ENCODE measurements at places on chromosomes 11 and 22. TPM values are rescaled to one million over a fixed set of nuclear protein-coding genes. Genes with fewer than 3 reads are reported as not detected.

OR56A1 gene
- not detected for total RNA-seq

UPK3A gene
- not detected for total RNA-seq

SLC22A6 gene
- not detected for total RNA-seq

F2 gene
- total RNA-seq: not detected

CHRM1 gene
- not detected for total RNA-seq

HOATZ gene
- total RNA-seq: not detected

LRRC10B gene
- 0.74 TPM for total RNA-seq

PHETA2 gene
- 14.2 TPM for total RNA-seq

DNA sequence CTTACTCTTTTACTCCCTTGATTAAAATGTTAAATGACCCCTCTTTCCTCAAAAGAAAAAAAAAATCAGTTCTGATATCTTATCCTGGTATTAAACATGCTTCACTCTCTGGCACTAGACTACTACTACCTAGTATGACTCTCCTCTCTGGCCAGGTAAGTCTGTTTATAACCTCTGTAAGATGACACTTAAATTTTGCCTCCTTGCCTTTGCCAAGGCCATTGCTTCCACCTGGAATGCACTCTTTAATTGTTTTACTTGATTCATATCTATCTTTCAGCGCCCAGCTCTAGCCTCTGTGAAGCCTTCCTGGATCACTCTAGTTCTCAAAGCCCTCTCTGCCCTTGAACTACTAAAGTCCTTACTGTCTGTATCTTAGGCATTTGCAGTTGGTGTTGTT, 170.4 kb downstream of the ETS1 start:
- no peak for DNase-seq

GRCh38 chr11:30342736-30343166, 19.8 kb downstream of the ARL14EP start:
- DNase-seq: no peak

DNA sequence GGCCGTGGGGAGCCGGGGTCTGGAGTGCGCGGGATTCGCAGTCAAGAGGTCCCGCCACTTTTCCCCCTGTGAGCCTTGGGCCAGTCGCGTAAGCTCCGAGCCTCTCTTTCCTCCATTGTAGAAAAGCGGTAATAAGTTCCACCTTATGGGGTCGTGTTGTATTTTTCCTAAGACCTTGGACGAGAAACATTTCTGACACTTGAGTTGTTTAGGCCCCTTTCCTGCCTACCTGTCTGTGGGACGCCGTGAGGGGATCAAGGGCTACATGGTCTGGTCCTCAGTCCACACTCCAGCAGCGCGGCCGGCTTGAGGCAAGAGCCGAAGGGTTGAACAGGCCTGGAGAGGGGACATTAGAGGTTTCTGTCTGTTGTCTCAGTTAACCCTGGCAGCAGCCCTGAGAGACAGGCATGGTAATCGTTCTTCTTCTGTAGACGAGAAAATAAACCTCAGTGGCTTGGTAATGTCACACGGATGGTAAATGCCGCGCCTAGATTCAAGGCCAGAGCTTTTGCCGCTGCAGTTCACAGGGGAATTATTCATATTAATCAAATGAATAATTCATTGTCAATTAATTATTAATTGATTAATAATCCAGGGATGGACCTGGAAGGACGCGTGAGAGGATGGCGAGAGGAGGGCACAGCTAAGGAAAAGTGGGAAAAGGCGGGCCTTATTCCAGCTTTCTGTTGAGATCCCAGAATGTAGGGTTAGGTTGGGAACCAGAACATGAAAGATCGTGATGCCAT, 545 bp downstream of the FEN1 start:
- no peak for DNase-seq

GRCh38 chr11:70109006-70109405, 30.9 kb downstream of the ANO1 start:
- no peak for DNase-seq

DNA sequence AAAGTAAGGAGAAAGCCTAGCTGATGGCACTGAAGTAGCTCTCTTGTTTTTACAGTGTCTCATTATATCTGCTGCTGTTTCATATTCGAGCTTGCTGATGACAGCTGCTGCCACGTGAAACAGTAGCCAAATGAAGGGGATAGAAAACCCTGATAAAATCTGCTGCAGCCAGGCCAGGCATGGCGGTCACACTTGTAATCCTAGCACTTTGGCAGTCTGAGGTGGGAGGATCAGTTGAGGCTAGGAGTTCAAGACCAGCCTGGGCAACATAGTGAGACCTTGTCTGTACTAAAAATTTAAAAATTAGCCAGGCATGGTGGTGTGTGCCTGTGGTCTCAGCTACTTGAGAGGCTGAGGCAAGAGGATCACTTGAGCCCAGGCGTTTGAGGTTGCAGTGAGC, 13.4 kb downstream of the IFT46 start:
- DNase-seq: no peak

- DNase-seq: no peak
These were observed 13.9 kb downstream of the HDHD5 start for GRCh38 chr22:17145021-17145680.

- DNase-seq: no peak
These were observed 6.0 kb downstream of the VSIG2 start for GRCh38 chr11:124745835-124746620.

- DNase-seq: no peak
These were observed 6.8 kb downstream of the CRYBB1 start for GRCh38 chr22:26610996-26611395.

DNA sequence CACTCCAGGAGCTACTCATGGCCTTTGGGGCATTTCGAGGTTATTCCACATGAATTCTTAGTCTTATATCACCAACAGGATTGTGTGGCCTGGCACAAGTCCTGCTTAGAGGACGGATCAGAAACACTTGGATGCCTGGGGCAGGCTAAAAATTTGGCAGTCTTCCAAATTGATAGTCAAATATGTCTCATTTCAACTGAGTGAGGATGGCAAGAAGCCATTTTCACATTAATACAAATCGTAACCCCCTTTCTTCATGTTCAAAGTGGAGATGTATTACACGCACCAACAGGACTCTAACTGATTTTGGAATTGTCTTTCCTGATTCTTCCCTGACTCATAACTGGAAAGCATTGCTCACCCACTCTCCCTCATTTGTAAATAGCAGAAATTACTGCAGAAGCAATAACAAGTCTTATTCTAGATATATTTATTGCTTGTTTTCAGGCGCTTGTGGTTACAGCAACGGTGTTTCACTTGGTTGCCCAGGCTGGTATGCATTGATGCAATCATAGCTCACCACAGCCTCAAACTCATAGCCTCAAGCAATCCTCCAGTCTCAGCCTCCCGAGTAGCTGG, 10.3 kb upstream of the CCDC86 start:
- DNase-seq: no peak

DNA sequence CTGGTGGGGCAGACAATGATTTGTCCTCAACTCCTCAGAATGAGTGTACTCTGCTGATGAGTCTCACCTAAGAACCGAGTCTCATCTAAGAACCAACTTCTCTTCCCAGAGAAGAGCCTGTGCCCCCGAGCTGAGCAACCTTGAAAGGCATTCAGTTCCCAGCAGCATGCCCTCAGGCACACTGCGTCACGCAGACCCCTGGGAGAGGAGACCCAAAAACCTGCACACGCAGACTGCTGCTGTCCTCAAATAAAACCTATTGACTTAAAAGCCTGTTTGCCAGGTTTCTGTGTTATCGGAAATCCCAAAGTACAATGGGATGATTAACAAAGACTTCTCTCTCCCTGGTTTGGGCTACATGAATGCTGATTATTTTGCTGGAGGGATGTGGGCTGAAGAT, 121.2 kb downstream of the C11orf58 start:
- DNase-seq: no peak

- DNase-seq: no peak
These were observed 697.9 kb upstream of the ANO5 start for GRCh38 chr11:21494946-21495345.
